ENCODE measurements at places on chromosomes 12 and 14.

DNA sequence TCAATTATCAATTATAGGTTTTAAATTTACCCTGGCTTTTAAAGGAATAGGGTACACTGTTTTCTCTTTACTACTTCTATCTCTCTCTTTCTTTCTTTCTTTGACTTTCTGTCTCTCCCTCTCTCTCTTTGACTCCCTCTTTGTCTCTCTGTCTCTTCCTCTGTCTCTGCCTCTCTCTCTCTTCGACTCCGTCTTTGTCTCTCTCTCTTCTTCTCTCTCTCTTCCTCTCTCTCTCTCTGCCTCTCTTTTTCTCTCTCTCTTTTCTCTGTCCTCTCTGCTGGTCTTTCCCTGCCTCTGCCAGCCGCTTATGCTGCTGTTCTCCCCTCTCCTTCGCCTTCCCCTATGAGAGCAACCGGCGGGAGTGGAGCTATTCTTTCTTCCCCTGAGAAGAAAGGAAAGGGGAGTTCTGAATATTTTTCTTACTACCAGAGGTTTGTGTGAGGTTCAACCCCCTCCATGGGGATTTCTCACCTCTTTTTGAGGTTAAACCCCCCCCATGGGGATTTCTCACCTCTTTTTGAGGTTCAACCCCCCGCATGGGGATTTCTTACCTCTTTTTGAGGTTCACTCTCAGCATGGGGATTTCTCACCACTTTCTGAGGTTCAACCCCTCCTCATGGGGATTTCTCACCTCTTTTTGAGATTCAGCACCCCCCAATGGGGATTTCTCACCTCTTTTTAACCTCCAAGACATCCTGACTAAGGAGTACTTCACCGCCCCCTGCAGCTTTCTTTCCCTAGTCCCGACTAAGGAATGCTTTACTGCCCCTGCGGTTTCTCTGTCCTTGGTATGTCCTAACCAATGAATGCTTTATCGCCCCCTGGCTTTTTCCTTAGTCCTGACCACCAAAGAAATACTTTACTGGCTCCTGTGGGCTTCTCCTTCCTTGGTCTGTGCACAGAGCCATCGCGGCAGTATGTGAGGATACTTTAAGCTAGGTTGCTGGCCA is 27.4 kb upstream of the DDHD1 start:
- peak; percentile 40 for DNase-seq

GRCh38 chr12:51821440-51822260 is 26.9 kb downstream of the FIGNL2 start:
- no peak for DNase-seq

GRCh38 chr12:110084314-110085015 is 36.1 kb upstream of the C12orf76 start:
- no peak for DNase-seq

DNA sequence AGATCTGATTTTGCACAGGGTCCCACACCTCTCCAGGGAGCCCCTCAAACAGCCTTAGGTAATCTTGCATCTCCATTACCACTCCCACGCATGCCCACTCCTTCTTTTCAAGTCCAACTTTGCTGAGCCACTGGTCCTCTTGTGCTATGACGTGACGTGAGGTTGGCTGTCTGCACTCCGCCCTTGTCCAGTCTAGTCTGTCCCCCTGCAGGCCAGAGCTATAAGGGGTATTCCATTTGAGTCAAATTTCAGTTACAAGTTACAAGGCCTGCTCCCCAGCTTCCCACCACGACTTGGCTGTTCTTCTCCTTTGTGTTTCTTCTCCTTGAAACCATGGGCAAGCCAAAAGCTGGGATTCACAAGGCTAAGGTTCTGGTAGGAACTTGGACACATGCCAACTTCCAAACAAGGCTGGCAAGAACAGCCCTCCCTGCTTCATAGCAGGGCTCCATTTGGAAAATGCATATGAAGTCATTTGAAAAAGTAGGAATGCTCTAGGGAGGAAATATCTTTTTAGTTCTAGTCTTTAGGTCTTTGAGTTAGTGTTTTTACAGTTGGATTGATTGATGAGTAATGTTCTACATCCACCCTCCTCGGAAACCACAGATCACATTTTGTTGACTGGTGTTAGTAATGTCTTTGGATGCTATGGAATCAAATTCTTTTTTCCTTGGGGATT is 49.1 kb downstream of the KCNA1 start:
- DNase-seq = peak; percentile 3

DNA sequence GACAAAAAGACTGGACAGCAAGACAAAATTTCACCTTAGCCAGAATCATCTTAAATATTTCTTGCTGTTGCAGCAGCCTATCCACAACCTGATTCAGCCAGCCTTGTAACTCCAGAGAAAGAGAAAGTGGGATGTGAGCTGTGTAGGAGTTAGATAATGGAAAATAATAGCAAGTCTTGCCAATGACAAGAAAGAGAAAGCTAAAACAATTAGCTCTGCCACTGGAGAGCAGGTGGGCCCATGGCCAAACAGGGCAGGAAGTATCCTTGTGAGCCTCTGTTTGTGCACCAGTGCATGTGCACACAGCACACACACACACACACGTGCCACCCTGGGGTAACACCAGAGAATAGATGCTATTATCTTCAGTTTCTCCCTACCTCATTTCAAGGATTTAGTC is 106.0 kb upstream of the CCDC196 start:
- DNase-seq = no peak

- peak; percentile 55 for DNase-seq
These were observed 245.8 kb downstream of the FBXL14 start for GRCh38 chr12:1348606-1349005.

DNA sequence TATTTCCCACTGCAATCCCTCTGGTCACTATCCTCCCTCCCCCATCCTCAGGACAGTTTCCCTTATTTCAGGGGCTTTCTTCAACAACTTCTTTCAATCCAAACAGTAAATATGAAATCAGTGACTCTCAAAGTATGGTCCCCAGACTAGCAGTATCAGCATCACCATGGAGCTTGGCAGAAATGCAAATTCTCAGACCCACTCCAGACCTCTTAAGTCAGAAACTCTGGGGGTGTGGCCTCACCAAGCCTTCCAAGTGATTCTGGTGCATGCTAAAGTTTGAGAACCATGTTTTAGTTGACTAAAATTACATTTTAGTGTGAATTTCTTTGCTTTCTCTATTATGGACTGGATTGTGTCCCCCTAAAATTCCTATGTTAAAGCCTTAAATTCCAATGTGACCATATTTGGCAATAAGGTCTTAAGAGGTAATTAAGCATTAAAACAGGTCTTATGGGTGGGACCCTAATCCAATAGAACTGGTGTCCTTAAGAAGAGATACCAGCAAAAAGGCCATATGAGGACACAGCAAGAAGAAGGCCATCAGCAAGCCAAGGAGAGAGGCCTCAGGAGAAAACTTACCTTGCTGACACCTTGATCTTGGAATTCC is 23.2 kb downstream of the ATP2B1 start:
- DNase-seq = no peak

- DNase-seq = no peak
These were observed 249.1 kb downstream of the ADGRD1 start for GRCh38 chr12:131202592-131203378.

DNA sequence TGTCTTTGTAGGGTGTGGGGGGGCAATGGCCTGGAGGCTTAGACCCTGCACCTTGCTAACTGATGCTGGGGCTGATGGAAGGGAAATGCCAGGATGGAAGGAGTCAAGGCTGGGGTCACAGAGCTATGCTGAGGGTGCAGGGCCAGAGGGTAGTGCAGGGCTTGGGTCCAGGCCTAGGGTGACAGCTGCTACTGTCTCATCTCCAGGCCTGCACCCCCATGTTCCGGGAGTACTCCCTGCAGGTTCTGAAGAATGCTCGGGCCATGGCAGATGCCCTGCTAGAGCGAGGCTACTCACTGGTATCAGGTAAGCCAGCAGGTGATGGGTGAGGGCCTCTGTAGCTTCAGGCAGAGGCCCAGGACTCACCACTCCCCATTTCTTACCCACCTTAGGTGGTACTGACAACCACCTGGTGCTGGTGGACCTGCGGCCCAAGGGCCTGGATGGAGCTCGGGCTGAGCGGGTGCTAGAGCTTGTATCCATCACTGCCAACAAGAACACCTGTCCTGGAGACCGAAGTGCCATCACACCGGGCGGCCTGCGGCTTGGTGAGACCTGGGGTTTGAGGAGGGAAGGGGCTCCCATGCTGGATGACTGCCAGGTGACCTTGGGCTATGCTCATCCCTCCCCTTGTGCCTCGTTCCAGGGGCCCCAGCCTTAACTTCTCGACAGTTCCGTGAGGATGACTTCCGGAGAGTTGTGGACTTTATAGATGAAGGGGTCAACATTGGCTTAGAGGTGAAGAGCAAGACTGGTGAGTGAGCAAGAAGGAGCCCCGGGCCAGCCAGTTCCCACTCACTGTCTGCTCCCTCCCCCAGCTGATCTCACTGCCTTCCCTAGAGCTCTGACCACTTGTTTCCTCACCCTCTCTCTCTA is 4.1 kb downstream of the SHMT2 start:
- DNase-seq = peak; percentile 45

DNA sequence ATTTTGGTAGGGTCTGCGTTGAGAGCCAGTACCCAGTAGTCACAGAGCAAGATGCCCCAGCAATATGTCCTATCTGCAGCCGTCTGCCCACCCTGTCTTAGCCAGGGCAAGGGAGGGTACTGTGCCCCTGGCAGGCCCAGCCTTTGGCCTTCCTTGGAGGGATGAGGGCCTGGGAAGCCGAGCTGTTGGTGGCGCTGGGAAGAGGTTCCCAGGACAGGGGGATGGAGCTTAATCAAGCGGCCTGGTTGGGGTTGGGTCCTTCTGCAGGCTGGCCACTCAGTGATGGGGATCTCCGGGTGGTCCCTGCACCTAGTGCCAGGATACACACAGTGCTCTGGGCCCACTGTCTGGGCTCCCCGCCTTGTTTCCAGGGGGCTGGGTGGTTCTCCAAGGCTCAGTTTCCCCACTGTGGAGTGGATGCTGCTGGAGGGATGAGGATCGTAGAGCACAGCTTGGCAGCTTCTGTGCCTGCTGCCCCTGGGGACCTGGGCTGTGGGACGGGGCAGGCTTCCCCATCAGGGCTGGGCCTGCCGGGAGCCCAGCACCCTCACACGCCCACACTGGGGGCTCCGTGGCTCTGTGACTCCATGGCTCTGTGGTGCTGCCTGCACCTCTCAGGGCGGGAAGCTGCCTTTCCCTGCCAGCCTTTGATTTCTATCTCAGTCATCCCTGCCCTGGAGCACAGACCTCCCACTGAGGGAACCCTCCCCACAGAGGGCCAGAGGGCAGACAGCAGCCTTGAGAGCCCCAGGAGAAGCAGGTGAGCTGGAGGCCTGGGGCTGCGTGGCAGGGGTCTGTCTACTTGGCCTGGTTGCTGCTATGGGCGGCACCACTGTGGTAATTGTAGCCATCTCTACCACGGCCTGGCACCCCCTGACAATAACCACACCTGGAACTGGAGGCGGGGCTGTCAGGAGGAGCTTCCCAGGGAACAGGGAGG is 357.0 kb downstream of the TMEM121 start:
- DNase-seq = no peak

GRCh38 chr12:24281341-24281740 is 331.9 kb upstream of the SOX5 start:
- no peak for DNase-seq

GRCh38 chr12:6635375-6635855 is 344 bp downstream of the LPAR5 start:
- DNase-seq = no peak

GRCh38 chr14:23441076-23441475 is 5.6 kb upstream of the MYH7 start:
- DNase-seq = no peak
